Aorta (tissue), 5 donors: ENCODE measurements at places on chromosomes 2 and 18.

DNA sequence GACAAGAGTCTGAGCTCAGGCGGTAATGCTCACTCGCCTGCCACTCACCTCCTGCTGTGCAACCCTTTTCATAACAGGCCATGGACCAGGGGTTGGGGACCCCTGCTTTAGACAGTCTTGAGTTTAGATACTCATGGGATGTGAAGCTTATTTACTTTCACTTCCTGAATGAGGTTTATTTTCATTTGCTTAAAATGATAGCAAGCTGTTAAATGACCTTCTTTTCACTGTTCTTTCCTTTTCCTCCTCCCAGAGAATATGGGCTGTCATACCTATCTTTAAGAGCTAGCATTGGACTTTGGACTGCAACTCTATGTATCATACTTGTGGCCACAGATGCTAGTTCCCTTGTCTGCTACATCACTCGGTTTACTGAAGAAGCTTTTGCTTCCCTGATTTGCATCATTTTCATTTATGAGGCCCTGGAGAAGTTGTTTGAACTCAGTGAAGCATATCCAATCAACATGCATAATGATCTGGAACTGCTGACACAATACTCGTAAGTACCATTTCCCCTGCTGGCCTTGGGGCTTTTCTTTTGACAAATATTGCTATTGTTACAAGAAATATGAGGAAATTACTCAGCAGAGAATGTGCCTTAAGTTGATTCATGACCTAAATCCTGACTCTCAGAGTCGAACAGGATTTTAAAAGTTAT, 168.5 kb downstream of the DPP4 start:
- DNase-seq: no peak

- peak; percentile 79 for DNase-seq
Measured at GRCh38 chr2:172864182-172864581, 128.5 kb downstream of the RAPGEF4 start.

GRCh38 chr2:54419388-54419787, 36.7 kb upstream of the SPTBN1 start:
- no peak for DNase-seq

- no peak for DNase-seq
Measured at GRCh38 chr2:192314800-192315481, 120.2 kb upstream of the TMEFF2 start.

DNA sequence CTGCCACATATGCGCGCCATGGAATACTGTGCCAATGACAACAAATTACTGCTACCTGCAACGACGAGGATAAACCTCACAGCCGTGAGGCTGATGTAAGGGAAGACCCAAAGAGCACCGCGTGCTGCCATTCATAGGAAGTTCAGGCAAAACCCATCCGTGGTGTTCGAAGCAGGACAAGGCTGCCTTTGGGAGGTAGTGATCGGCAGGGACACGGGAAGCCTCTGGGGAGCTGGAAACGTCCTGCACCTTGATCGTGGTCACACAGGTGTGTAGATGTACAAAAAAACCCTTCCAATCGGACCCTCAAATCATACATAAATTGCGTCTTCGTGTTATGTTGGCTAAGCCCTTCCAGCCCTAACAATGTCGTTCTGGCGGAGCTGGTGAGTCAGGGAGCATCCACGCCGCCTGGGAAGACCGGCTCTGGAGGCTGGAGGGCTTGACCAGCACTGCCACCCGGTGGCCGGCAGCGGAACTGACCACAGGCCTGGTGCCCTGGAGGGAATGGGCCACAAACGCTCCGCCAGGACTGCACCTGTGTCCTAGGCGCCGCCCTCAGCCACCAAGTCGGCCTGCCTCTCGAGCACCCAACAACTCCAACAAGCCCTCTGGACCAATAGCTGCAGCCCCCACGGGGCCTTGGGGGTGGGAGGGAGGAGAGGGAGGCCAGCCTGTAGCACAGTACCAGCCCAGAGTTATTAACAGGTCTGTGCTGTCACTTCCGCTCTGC, 4.1 kb upstream of the NEURL3 start:
- DNase-seq: peak; percentile 91

GRCh38 chr18:36812678-36813077, 16.1 kb downstream of the TPGS2 start:
- DNase-seq: no peak

- DNase-seq: no peak
Measured at GRCh38 chr2:172451923-172452322, 24.5 kb downstream of the ITGA6 start.

DNA sequence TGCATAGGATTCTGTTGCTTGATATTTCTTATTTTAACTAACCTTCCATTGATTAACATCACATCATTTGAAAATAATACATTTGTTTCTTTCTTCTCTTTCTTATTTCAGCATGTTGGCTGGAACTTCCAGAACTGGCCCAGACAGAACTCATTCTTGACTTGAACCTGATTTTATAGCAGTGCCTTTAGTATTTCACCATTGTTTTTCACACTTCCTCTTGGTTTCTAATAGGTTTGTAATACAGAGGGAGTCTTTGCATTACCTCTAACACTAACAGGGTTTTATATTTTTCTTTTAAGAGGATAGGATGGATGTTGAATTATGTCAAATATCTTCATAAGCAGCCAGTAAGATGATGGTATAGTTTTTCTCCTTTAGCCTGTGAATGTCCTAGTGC, 39.2 kb downstream of the SEMA4F start:
- no peak for DNase-seq

- no peak for DNase-seq
Measured at GRCh38 chr2:232714969-232715368, 17.8 kb downstream of the GIGYF2 start.

GRCh38 chr2:201157694-201158093, 25.2 kb upstream of the CASP10 start:
- DNase-seq: no peak

DNA sequence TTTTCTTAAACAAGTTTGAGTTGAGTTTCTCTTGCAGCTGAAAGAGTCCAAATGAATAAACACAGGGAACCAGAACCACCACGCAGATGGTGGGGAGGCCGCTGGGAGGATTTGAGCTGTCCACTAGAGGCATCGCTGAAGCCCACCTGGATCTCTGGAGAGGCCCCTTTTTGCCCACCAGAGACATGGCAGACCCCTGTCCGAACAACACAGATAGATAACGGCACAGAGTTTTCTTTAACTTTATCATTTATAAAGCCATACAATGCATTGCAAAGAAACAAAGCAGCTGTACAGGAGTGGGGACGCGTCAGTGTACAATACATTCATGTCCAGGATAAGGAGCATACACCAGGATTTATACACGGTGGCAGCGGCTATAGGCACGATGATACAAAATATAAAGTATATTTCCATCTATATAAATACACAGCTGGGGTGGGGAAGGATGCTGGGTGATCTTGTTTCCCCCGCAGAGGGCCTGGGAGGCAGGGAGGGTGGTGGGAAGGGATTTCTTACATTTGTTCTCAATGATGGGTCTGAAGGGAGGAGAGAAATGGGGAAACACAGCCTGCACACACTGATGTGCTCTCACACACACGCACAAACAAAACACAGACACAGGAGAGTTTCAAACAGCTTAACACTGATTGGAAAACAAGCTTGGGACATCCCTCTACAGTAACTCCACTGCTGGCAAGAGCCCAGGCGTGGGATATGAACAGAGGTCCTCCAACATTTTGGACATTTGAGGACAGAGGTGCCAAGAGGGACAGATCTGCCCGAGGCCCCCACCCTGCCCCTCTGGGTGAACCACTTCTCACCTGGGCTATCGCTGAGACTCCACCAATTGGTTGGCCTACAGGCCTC, 203.0 kb downstream of the TNS1 start:
- DNase-seq: peak; percentile 46

DNA sequence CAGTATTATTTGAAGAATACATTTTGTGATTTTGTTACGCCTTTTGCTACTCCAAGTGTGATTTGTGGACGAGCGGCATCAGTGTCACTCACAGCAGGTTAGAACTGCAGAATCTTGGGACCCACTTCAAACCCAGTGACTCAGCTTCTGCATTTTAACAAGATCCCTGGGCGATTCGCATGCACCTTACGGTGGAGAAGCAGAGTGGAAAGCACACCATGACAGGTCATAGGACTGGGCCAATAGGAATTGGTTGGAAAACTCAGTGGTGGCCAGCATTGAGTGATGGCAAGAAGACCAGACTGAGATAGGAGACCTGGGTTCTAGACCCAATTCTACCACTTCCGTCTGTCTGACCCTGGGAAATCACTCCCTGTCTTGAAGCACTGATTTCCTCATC, 26.3 kb downstream of the CTLA4 start:
- DNase-seq: no peak

GRCh38 chr18:78735131-78736014, 244.2 kb upstream of the SALL3 start:
- peak; percentile 71 for DNase-seq

DNA sequence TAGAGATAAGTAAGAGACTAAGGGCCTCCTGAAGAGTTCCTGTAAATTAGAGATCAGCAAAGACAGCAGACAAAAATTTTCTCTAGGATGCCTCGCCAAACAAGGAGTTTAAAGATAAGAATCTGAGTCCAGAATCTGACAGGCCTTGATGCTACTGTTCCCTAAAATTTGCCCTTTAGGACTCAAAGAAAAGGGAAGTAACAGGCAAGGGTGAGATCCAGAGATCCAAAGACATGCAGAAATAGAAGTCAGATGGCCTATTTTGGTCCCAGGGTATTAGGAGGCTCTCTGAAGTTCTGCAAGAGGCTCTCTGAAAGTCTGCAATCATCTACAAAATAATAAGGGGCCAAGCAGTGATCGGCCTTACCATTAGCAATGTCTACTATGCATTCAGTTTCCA, 33.0 kb downstream of the GALNT5 start:
- DNase-seq: no peak

DNA sequence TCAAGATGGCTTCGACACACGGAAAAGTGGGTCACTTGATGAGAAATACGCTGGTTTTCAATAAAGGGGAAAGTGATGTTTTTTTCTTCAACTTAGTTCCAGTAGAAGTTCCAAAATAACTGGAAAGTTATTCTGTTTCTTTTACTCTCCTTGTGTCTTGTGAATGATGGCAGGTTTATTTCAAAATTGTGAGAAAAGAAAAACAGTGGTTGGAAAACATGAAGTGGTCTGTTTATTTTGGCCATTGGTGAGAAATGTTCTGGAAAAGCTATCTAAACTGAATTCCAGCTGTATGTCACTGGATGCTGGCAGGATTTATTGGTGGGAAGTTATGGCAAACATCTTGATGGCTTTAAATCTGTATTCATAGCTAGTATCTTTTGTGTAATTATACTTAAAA, 484.1 kb downstream of the DCC start:
- DNase-seq: no peak

GRCh38 chr18:8657050-8657820, 48.0 kb downstream of the RAB12 start:
- no peak for DNase-seq

GRCh38 chr2:183250472-183250871, 126.2 kb downstream of the NUP35 start:
- DNase-seq: no peak

- DNase-seq: no peak
Measured at GRCh38 chr2:95042472-95043271, 17.2 kb downstream of the MAL start.

GRCh38 chr2:54767921-54768320, 44.5 kb downstream of the EML6 start:
- no peak for DNase-seq

DNA sequence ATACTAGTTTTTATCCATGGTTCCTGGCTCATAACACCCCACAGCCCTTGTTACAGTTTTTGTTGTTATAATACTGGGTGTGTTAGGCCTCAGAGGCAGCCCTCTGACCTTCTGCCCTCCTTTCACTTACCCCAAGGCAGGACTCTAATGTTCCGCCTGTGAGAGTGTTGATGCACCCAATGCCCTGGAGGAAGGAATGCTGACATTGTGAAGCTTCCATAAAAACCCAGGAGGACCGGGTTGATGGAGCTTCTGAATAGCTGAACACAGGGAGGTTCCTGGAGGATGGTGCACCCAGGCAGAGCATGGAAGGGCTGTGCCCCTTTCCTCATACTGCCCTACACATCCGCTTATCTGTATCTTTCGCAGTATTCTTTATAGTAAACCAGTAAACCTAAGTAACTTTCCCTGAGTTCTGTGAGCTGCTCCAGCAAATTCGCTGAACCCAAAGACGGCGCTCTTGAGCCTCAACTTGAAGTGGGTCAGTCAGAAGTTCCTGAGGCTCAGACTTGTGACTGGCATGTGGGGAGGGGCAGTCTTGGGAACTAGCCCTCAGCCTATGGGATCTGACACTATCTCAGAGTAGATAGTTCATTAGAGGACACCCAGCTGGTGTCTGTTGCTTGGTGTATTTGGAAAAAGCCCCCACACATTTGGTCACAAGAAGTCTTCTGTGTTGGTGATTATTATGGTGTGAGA, 10.4 kb downstream of the STON1 start:
- no peak for DNase-seq

DNA sequence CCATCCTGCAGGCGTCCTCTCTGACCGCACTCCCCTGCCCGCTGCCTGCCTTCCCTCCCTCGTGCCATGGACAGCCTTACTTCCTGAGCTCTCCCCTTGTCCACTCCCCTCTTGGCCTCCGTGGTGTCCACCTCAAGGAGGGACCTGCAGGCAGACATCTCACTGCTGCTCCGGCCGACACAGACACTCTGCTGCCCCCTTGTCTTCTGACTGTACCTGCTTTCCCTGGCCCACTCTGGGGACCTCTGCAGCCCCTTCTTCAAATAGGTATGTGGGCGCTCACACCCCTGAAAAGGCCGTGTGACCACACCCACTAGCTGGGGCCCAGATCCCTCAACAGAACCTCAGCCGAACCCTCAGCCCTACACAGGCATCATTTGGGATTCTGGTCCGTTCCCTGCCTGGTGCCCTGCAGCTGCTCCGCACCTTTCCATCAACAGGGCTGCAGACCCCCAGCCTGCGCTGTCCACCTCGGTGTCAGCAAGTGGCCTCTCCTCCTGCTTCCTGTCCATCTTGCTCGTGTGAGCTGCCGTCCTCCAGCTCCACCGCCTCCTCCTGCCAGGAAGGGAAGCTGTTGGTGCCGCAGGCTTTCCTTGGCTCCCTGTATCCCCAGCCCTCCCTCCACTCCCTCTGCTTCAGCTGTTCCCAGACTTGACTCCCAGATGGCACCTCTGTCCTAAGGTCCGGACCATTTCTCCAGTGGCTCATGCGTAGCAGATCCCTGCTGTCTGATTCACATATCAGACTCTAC, 94.1 kb downstream of the KLHL29 start:
- DNase-seq: no peak

GRCh38 chr2:44100351-44100750, 68.3 kb upstream of the PPM1B start:
- DNase-seq: peak; percentile 87

DNA sequence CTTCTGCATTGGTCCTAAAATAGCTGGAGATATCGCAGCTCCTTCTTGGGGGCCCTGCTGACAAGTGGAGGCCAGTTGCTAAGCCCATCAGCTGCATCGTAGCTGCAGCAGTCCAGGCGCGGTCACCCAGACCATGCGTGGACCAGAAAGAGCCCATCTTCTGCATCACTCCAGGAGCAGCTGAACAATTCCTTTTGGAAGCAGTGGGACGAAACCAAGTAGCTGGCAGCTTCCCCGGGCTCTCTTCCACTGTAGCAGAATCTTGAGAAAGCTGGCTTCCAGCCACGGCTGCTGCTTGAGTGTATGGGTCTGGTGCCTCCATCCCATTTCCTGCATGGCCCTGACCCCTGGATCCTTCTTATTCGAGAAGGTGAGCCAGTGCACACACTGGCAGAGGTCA, 22.2 kb upstream of the CAB39 start:
- peak; percentile 78 for DNase-seq

- no peak for DNase-seq
Measured at GRCh38 chr2:73258186-73258912, 24.2 kb downstream of the CCT7 start.
